H9 (cell line): ENCODE measurements at places on chromosomes 16 and 17.
A peak's percentile ranks its signal among the peaks of the same experiment; 100 is the strongest.

- peak; percentile 62 for DNase-seq
Measured at GRCh38 chr17:46191322-46192188, 1.7 kb downstream of the KANSL1 start.

GRCh38 chr17:10233161-10233560, 34.8 kb upstream of the GAS7 start:
- DNase-seq: no peak

GRCh38 chr17:67836205-67836987, 11.1 kb downstream of the BPTF start:
- no peak for DNase-seq

DNA sequence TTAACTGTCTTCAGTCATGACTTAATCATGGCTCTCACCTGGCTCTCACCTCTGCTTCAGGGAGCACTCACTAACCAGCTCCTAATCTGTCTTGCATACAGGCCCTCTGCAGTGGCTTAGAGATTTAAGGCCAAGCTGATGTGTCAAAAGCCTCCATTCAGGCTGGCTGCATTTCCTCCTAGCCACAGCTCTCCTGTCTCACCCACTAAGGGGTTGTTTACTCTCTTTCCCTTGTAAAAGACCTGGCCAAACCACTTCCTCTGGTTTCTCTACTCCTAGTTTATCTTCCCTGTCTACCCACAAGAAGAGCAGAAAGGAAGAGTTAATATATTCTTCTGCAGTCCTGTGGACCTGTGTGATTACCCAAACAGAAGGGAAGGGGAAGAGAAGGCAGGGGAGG, 9.3 kb upstream of the ASIC2 start:
- DNase-seq: no peak

DNA sequence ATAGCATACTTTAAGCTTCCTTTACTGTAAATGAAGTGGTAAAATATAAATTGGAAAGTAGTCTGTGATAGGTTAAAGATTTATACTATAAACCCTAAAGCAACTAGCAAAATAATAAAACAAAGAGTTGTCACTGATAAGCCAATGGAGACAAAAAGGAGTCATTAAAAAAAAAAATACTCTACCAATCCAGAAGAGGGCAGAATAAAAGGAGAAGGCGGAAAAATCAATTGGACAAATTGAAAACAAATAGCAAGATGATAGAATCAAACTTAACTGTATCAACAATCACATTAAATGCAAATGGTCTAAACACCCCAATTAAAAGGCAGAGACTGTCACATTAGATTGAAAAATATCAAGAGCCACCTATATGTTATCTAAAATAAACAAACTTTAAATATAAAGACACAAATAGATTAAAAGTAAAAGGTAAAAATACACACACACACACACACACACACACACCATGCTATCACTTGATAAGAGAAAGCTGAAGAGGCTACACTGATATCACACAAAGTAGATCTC, 71.8 kb downstream of the CACNG1 start:
- DNase-seq: no peak
